ENCODE measurements at places on chromosomes 3 and 15.

DNA sequence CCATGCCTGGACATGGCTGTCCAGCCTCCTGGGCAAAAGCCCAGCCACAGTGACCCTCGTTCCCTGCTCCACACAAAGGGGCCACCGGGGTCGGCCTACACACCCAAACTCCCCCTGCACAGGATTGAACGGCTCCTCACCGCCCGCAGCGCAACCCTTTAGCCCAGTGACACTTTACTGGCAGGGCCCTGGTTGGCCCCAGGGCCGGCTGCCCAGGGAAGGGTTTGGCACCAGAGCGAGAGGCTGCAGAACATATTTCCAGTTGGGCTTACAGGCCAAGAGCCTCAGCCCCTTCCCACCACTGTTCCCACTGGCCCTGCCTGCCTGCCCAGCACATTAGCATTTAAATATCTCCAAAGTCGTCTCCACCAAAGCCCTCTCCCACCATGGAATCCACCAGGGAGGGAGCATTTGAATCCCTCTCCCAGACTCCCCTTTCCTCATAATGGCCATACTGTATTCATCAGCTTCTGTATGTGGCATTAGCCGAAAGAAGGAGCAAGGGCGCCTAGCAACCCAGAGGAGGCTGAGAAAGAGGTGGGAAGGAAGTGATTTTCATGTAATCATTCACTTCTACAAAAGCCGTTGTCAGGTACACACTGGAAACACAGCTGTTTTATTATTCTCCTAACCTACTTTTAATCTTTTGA, 85.4 kb downstream of the SLC6A11 start:
- DNase-seq = no peak

DNA sequence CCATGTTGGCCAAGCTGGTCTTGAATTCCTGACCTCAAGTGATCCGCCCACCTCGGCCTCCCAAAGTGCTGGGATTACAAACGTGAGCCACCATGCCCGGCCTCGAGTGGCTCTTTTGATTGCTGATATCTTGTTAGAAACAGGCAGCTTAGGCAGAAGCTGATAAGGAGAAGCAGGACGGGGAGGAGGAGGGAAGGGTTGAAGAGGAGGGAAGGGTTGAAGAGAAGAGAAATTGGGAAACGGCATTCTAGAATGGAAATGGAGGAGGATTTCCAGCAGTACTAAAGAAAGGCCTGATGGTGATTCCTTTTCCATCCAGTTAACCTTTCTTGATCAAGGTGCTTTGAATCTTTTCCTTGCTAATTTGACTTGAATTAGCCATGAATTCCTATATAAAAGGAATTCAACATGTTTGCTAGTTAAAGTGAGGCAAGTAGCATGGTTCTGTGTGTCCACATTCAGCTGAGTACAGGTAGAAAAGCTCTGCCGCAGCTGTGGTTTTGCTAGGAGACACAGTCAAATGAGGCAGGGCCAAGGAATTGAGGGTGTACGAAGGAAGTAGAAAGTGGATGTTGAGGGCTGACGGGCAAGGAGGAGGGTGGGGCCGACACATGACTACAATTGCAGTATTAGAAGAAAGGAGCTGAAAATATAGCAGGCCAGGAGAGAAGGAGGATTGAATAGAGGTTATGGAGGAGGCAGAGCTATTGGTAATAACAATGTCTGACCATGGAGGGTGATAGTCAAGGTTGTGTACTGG, 27.2 kb upstream of the ATP1B3 start:
- no peak for DNase-seq

GRCh38 chr15:51191072-51191670, 96.5 kb upstream of the TNFAIP8L3 start:
- DNase-seq = no peak

DNA sequence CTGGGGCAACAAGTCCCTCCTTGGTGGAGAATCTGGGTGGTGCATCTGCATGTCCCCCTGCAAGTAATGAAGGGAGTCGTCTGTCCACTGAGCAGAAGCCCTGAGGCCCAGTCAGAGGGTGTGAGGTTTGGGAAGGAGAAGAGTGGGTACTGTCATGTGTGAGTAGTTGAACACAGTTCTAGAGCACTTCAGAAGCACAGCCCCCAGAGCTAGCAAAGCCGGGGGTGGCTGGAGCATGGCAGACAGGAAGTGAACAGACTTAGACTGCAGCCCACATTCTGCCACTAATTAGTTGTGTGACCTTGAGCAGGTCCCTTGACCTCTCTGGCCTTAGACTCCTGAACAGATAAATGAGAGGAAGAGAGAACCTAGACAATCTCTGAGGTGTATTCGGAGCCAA, 207.6 kb downstream of the UACA start:
- no peak for DNase-seq

GRCh38 chr3:184786280-184786941, 25.6 kb upstream of the VPS8 start:
- DNase-seq = no peak

DNA sequence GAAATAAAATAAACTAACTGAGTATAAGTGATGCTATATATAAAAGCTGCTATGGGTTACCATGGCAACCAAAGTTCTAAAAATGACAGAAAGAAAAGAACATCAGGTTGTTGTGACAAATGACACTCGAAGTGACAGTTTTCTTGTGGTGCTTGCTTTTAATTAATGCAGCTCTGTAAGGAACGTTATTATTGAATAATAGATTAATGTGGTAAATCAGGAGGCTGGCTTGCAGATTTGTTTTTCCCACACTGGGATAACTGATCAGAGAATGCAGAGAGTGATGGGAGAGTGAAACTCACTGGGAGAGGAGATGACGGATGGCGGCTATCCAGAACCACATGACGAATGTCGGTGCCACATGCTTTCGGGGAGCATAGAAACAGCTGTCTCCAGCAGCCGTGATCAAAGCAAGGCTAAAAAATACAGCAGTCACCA, 207.0 kb upstream of the ATP10A start:
- DNase-seq = no peak

DNA sequence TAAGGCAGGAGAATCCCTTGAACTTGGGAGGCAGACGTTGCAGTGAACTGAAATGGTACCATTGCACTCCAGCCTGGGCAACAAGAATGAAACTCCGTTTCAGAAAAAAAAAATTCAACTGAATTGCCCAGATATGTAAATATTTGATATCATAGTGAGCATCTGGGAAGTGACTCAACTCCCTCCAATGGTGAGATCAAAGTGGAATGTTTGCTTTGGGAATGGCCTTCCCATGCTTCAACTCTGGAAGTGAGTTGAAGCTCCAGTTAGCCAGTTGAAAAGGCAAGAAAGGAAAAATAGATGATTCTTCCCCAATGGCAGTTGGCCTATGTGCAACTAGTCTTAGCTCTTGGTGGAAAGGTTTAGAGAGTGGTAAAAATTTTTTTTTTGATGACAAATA, 131.6 kb upstream of the CMC1 start:
- DNase-seq = no peak

DNA sequence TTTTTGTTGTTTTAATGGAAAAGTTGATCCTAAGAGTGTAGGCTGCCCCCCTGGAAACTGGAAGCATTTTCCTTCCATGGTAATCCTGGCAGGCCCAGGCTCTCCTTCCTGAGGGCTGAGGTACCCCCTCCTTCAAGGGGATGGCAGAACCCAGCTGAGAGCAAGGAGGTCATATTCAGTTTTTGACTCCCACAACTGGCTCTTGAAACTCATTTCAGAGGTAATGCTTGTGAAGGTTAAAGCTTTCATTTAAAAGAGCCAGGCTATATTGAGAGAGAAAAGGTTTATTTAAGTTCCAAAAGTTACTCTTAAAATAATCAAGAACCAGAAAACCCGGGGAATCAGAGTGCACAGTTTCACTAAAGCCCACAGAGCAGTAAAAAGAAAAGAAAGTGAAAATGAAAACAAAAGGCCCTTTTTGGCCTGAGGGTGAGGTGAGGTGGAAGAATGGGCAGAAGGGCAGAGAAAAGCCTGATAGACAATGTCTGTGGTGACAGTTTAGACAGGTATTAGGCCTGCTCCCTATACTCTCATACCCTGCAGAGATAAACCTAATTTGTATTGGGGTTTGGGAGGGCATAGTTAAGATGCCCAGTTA, 47.0 kb upstream of the RBP1 start:
- DNase-seq = no peak

GRCh38 chr15:70995383-70995970, 102.9 kb downstream of the LRRC49 start:
- no peak for DNase-seq

DNA sequence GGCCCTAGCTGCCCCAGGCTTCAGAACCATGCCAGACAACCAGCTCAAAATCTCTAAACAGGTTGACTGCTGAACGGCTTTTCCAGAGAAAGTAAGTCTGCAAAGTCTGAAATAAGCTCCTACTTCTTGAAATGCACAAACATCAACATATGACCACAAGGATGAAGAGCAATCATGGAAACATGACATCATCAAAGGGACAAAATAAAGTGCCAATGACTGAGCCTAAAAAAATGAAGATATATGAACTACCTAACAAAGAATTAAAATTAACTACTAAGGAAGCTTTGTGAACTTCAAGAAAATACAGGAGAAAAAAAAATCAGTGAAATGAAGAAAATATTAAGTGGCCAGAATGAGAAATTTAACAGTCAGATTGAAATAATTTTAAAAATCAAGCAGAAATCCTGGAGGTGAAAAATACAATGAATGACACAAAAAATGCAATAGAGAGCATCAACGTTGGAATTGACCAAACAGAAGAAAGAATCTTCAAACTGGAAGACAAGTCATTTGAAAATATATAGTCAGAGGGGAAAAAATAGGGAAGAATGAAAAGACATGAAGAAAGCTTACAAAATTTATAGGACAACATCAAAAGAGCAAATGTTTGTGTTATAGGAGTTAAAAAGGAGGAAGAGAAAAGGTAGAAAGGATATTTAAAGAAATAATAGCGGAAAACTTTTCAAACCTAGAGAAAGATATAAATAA, 364.2 kb downstream of the OCA2 start:
- DNase-seq = no peak

- DNase-seq = no peak
These were observed 15.0 kb upstream of the LRRC34 start for GRCh38 chr3:169827712-169828111.

DNA sequence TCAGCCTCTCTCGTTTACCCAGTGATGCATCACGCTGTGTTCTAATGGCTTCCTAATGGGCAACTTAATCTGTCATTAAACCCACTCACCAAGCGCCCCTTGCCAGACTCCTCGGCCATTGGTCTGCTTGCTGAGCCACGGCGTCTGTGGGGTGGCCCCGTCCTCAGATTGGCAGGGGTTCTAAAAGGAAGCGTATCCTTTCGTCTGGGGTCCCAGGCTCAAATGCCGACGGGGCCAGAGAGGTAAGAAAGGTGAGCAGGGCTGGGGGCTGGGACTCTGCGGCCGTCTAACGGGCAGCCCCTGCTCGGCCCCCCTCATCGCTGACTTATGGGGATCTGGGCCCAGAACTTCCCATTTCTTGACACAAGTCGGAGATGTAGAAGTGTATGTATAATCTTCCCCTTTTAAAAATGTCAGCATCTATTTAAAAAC, 315.1 kb upstream of the PROK2 start:
- DNase-seq = no peak

GRCh38 chr3:36060950-36061349, 319.4 kb upstream of the STAC start:
- DNase-seq = no peak

DNA sequence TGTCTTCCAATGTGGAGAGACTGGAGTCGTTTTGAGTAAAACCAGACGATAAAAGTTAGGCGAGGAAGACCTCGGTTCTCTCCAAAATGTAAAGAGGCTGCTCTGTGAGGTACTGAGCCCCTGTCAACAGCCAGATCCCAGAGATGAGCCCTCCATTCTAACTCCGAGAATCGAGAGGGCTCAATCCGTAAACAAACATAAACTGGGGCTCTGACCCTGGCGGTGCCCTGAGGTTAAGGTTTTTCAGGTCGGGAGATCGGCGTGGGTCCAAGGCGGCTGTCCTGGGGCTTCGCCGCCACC, 417 bp downstream of the TBCCD1 start:
- no peak for DNase-seq

Measured in Calu3 (cell line).